GM04503 (cell line): ENCODE measurements at places on chromosomes 3 and 15.
A peak's percentile ranks its signal among the peaks of the same experiment; 100 is the strongest.

GRCh38 chr15:78417754-78418630 is 20.0 kb upstream of the IREB2 start:
- DNase-seq = no peak

DNA sequence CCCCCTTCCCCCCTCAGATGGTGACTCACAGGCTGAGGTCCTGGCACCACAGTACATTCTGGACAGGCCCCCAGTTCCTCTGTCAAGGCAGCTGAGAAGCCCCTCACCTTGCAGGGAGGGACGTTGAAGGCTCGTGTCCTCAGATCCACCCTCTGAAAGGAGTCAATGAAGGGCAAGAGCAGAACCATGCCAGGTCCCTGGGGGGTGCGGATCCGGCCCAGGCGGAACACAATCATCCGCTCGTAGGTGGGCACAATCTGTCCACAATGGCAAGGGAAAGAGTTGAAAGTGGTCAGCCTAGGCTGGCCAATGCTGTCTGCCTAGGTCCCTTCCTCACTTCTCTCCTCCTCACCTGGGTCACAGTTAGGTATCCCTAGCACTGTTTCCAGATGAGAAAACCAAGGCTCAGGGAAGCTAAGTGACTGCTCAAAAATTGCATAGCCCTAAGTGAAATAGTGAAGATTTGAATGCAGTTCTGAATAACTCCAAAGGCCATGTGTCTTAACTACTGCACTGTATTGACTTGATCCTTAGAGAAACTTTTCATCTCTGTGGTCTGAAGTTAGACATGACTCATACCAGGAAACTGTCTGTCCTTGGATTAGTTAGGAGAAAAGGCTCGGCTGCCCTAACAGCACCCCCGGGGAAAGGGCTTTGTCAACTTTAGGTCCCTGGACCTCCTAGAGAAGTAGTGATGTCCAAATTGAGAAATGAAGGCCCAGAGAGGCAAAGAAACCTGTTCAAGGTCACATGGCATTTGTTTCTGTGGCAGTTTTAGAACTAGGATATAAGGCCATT is 2.9 kb downstream of the STOML1 start:
- peak; percentile 77 for DNase-seq

GRCh38 chr15:37086120-37086519 is 14.2 kb downstream of the MEIS2 start:
- no peak for DNase-seq

DNA sequence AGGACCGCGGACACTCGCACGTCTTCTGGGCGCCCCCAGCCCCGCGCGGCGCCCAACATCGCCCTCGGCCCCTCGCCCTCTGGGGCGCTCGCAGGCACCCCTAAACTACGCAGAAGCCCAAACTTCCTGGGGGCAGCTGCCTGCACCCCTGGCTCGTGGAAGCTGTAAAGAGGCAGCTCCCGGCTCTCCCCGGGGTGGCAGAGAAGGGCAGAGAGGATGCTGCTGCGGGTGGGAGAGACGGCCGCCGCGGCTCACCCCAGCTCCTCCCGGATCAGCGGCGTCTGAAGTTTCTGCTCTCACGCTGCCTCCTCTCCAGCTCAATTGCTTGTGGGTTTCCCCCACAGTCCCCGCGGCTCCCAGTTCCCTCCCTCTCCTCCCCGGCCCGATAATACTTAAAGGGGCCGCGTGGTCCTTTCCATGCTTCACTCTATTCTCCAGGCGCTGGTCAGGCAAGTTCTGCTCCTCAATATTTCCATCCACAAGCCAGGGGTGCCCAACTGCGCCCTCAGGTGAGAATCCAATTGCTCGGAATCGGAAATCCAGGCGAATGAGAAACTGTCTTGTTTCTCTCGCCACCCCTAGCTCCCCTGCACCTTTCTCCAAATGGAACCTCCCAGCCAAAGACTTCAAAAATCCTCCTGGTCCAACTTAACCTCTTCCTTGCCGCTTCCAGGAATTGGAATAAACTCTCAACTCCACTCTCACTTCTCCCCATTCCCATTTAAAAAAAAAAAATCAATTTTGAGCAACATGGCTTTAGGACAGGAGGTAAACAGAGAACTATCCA is 748.5 kb downstream of the ROBO1 start:
- peak; percentile 72 for DNase-seq

- no peak for DNase-seq
Measured at GRCh38 chr3:56342475-56342874, 125.8 kb downstream of the ERC2 start.

DNA sequence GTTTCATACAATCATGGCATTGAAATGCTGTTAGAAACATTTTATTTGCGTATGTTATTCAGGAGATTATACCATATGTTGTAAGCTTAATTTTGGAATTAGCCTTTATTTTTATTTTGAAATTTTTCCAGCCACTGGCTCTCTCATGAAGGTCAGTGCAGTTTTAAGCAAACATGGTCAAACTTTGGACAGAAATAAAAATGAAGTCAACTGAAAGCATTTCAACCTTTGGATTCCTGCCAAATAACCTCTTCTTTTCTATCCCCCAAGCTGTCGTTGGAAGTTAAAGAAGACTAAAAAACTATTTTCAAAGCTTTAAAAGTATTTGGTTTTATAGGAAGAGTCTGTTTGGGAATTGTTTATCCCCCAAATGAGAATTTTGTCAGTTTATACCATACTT is 846.6 kb downstream of the MCTP2 start:
- DNase-seq = no peak

DNA sequence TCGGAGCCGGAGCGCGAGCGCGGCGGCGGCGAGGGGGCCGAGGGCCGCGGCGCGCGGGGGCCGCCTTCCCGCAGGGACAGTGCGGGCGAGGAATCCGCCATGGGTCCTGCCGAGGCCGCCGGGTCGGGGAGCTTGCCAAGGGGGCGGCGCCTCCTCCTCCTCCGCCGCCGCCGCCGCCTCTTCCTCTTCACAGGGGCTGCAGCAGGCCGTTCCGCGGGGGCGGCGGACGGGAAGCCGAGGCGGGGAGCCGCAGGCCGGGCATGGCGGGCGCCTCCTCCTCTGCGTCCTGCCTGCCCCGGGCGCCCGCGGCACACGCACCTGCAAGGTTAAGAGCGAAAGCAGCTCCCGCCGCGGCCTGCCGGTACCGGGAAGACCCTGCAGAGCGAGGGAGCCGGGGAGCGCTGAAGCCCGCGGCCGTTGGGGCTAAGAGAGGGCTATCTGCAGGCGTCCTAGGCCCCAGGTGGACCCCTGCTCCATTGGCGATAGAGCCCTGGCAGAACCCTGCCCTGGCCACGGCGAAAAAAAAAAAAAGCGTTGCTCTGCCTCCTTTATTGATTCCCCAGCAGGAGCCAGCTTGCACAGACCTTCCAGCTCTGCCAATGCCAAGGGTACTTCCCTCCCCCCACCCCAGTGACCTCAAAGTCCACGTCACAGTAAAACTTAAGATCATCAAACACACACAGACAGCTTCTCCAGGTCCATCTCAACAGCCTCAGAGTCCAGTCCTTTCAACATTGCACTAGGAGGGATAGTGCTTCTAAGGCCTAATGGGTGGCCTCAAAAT is at the start of gene LYSMD2:
Gene LYSMD2, minus strand, starts transcription at position 134 of the 784 bp plus-strand sequence. Its CDS starts 33 bp downstream, at position 101.
- no peak for DNase-seq

- DNase-seq = peak; percentile 4
Measured at GRCh38 chr3:22450786-22451400, 699.9 kb upstream of the ZNF385D start.

GRCh38 chr3:64892671-64893309 is 205.0 kb upstream of the ADAMTS9 start:
- DNase-seq = no peak

- no peak for DNase-seq
Measured at GRCh38 chr3:79354179-79354688, 413.6 kb downstream of the ROBO1 start.

DNA sequence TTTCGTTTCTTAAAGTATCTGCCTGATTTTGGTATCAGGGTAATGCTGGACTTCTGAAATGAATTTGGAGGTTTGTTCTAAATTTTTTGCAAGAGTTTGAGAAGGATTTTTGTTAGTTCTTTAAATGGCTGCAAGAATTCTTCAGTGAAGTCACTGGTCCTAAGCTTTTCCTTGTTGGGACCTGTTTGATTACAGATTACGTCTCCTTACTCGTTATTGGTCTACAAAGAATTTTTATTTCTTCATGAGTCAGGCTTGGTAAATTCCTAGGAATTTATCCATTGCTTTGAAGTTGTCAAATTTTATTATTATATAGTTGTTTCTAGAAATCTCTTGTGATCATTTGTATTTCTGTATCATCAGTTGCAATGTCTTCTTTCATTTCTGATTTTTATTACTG is 196.0 kb downstream of the DPH6 start:
- peak; percentile 36 for DNase-seq

DNA sequence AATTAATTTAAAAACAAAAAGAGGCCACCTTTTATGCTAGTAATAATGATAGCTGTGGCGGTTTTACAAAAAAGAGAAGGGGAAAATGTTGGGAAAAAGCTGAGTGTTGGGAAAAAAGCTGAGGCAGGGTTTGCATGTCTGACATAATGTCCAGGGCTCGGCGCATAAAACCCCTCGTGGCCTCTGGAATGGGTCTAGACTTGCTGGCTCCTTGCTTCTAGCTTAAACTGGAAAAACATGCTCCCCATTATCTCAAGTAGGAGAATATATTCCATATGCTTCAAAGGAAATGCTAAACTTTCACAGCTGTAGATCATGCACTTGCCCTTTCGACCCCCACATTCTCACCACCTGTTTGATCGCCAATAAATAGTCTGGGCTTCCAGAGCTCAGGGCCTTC is 53.0 kb downstream of the CYP19A1 start:
- DNase-seq = no peak

- DNase-seq = peak; percentile 47
Measured at GRCh38 chr15:38226608-38227266, 25.9 kb upstream of the SPRED1 start.

DNA sequence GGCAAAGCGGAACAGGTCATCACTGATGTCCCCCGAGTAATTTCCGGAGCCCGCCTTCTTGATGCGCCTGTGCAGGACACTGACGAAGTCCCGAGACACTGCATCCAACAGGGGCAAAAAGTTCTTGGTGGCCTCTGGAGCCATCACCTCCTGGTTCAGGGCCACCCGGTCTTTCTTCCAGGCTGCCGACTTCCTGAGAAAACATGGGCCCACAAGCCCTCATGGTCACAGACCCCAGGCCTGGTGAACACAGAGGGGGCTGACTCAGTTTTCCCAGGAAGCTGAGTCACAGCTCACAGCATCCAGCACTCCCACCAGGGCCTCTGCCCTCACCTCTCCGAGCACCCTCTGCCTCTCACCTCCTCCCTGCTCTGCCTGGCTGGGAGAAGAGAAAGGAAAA is 22.4 kb downstream of the CYP11A1 start:
- DNase-seq = no peak

DNA sequence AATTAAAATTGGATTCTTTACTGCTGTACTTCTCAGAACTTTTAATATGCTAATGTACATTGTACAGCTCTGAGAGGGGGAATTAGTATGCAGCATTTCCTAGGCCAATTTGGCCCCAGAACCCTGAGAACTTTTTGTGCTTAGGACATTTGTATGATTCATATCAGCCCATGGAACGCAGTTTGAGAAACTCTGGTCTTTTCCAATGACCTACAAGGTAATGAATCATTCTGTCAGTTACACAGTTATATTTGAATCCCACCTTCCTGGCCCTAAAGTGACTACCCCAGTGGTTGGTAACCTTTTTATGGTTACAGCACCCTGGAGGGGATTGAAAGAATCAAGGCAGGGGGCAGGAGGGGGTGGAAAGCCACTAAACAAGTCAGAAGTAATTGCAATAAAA is 25.6 kb upstream of the KBTBD12 start:
- no peak for DNase-seq

GRCh38 chr3:43180027-43180426 is 74.1 kb upstream of the POMGNT2 start:
- no peak for DNase-seq

DNA sequence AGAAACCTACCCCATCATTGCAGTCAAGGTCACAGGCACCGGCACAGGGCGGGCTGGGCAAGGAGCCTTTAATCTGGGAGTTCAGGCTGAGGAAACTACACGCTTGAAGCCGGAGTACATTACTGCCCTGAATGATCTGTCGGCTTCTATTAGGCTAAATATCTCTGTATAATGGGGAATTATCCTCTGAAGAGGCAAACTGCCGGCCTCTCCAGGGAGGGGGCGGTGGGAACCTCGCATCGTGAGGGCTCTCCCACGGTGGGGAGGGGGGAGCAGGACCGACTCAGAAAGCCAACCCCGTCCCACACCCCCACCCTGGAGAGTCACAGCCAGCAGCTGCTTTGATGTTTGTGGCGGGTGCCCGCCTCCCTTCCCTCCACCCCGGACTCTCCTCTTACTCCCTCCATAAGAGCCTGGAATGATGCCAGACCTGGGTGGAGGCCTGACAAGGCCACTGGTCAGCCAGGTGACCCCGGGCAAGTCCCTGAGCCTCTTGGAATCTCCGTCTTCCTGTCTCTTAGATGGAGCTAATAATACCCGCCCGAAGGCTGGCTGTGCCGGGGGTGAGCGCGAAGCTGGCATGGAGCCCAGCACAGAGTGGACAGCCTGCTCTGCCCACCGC is 63.4 kb upstream of the LINGO1 start:
- DNase-seq = no peak
